ENCODE measurements at places on chromosomes 3 and 15. TPM values are rescaled to one million over a fixed set of nuclear protein-coding genes. Genes with fewer than 3 reads are reported as not detected.

Gene ZCWPW2
- 0.24 TPM for polyA plus RNA-seq

Gene LMOD3
- not detected for polyA plus RNA-seq

Gene CD96
- polyA plus RNA-seq, result 0.05 TPM

Gene CTSH
- polyA plus RNA-seq, result 18.4 TPM

Gene CNTN6
- polyA plus RNA-seq, result not detected

Gene GOLGA6L7
- polyA plus RNA-seq, result not detected

Data from IMR-90 (cell line).